ENCODE measurements at places on chromosomes 12 and 14.

DNA sequence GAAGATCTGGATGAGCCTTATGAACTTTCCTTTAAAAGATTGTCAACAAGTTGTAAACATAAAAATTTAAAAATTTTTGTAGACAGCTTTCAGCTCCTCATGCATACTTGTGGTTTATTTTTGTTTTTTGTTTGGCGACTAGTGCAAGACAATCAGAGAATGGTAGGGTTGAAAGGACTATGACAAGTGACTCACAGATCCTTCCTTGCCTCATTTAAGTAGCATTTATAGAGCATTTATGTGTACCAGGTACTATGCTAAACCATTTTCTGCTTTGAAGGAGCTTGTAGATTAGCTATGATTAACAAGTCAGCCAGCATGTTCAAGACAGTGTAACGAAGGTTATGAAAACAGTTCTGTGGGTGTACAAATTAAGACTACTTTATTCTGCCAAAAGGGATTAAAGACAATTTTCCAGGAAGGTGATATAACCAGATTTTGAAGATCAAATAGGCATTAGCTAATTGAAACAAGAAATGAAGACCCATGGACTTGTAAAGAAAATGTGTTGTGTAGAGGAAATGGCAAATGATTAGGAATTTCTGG lies 122.0 kb downstream of the PCNX1 start:
- DNase-seq = no peak

GRCh38 chr12:10158406-10158805 lies 13.5 kb downstream of the OLR1 start:
- no peak for DNase-seq

DNA sequence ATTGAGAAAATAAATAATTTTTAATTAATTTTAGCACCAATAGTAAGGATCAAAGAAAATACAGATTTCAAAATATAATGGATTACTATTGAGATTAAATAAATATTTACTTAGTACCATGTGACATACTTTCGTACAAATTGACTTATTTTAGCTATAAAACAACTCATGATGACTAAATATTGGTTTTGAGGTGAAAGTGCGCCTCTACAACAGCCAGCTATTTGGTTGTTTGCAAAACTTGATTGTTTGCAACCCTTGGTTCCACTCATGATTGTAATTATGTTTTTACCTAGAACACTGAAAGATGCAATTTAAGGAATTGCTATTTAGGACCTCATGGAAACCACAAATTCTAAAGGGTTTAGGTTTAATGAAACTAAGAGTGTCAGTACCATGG lies 51.9 kb upstream of the PPM1H start:
- no peak for DNase-seq

DNA sequence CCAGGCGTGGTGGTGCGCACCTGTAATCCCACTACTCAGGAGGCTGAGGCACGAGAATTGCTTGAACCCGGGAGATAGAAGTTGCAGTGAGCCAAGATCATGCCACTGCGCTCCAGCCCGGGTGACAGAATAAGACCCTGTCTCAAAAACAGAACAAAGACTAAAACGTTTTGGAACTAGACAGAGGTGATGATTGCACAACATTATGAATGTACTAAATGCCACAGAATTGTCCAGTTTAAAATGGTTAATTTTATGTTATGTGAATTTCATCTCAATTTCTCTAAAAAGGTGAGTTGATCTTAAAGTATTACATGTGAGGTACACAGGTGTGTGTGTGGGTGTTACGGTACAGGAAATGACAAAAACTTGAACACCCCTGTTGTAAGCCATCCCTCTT lies 16.5 kb downstream of the P2RX4 start:
- DNase-seq = no peak

- no peak for DNase-seq
Measured at GRCh38 chr14:95303552-95303951, 16.2 kb downstream of the CLMN start.

DNA sequence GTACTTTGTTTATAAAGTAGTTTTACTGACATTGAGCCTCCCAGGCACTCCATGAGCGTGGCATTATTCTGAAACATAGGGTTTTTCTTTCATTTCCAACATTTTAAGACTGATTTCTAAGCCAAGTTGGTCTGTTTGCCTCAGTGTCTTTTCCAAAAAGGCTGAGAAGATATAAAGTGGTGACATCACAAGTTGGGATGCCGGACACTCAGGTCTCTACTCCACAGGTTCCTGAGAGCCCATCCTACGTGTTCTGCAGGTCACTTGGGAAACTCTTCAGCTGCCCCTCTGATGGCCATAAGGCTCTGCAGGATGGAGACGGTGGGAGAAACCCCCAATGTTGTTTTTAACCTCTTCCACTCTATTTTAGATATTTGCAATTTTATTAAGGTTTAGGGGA lies 6.0 kb downstream of the RFX4 start:
- DNase-seq = no peak

GRCh38 chr12:82832096-82832495 lies 145.4 kb downstream of the TMTC2 start:
- DNase-seq = no peak

- no peak for DNase-seq
Measured at GRCh38 chr14:88599761-88600439, 37.1 kb downstream of the ZC3H14 start.

GRCh38 chr14:85421186-85421877 lies 108.6 kb upstream of the FLRT2 start:
- peak; percentile 86 for DNase-seq

DNA sequence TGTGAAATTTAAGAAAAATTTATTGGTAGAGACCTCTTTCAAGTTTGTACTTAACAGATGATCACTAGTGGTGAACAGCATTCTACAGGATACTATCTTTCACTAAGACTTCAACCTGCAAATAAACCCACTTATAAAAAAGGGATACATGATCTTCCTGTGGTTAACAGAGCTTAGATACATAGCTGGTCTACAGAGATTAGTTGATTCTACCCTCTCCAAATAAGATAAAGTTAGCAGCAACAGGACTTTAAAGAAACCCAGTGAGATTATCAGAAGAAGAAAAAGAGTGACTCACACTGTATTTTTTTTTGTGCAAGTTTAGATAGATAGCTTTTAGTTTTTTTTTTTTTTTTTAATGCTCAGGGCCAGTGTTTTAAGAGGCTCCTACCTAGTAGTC lies 34.5 kb downstream of the USP44 start:
- DNase-seq = peak; percentile 16

GRCh38 chr12:16272222-16272621 lies 5.3 kb downstream of the SLC15A5 start:
- no peak for DNase-seq

DNA sequence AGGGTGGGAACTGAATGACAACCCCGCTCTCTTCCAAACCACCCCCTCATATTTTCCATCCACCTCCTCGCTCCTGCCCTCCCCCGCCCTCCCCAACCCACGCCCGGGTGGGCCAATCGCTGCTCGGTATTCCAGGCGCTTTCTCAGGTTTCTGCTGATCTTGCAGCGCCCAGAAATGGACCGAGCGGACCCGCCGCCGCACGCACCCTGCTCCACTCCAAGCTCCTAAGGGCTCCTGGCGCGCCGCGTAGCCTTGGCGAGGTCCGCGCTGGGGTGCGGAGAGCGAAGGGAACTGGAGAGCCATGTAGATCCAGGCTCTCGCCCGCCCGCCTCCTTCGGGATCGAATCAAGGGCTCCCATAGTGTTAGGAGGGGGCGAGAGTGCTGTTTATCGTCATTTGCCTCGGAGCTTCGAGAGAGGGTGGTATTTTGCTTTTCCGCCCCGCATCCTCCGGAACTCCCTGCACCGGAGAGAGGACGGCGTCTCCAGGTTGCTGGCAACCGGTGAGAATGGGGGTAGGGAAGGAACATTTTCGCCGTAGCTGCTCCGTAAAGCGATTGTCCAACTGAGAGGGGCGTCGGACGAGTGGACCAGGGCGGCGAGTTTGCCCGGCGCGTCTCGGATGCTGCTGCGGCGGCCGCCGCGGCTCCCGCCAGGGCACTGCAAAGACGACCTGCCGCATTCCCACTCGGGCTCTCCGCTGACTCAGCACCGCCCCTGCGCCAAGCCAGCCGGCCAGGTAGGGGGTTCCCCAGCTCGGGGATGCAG lies at the start of gene KCNA1:
KCNA1 (plus strand) TSS at position 172 of the 768 bp plus-strand sequence. CDS start 1,474 bp downstream, outside the sequence.
- DNase-seq = peak; percentile 18

DNA sequence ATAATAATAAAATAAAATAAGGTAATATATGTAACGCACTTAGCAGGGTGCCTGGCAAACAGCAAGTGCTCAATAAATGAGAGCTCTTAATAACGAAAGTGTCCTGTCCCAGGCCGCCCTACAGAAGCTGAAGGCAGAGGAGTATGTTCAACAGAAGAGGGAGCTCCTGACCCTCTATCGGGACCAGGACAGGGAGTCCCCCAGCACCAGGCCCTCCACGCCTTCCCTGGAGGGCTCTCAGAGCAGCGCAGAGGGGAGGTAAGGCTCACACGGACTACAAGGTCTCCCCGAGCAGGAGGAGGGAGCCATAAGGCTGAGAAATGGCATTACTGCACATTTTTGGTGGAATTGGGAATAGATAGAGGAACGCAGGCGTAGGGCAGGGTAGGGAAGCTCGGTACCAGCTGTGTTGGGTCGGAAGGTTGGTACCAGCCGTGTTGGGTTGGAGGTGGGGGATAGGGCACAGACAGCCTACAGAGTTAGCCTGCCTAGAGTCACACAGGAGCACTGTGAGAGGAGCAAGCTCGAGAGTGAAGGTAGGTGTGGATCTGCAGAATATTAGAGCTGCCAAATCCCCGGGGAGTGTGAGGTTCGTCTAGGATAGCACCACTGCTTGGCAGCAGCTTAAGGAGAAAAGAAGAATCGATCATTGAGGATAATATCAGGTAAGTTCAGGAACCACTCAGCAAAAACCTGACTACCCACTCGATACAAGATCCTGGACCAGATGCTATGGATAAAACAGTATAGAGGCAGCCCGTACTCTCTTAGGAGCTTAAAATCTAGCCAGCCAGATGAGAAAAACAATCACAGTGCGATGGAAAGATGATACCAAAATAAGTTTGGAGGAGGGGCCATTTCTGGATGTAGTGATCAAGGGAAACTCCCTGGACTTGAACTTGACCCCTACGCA lies 15.3 kb downstream of the TNFRSF1A start:
- peak; percentile 43 for DNase-seq

DNA sequence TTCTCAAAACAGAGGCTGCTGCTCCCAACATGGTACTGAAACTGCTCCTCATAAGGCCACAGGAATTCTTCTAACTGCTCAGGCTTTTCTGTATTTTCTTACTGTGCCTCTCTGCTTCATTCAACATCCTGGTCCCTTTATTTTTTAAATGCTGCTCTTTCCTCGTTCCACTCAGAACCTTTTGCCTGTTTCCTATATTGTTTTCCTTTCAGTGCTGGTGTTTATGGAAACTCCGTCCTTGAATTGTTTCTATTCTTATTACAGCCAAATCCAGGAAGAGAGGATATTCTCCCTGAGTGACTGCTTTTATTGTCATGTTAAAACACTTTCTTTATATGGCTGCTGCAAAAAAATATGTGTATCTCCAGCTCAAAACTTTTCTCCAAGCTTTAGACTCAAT lies 173.0 kb upstream of the E2F7 start:
- no peak for DNase-seq

DNA sequence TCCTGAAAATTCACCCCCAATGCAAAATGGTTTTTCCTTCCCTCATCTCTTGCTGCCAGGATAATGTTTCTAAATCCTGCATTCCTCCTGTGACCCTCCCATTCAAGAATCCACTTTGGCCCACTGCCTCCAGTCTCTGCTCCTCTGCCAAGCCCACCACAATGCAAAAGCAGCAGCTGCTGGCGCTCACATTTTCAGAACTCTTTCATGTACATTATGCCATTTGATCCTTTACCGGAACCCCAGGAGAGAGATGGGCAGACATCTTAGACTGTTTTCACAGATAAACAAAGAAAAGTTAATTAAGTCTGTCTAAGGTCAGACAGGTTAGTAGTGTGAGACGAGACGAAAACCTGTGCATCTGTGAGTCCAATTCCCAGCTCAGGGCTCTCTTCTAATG lies 12.9 kb downstream of the LRIG3 start:
- DNase-seq = no peak

- no peak for DNase-seq
Measured at GRCh38 chr12:108594-108993, 42.0 kb downstream of the IQSEC3 start.

GRCh38 chr12:115774148-115774895 lies 503.2 kb downstream of the MED13L start:
- DNase-seq = peak; percentile 42

DNA sequence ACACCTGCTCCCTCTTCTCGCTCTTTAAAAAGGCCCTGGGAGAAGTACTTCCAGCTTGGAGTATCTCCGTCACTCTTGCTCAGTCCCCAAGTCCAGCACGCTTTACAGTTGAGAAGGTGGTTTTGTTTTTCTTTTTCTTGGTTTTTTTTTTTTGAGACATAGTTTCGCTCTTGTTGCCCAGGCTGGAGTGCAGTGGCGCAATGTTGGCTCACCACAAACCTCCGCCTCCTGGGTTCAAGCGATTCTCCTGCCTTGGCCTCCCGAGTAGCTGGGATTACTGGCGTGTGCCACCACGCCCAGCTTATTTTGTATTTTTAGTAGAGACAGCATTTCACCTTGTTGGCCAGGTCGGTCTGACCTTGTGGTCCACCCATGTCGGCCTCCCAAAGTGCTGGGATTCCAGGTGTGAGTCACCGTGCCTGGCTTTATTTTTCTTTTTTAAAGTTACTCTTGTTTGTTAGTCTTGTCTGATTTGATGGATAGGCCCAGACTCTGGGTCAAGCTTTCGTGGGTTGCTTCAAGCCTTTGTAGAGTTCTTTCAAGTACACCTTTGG lies 1.9 kb downstream of the TDRD9 start:
- DNase-seq = no peak

- no peak for DNase-seq
Measured at GRCh38 chr14:75515629-75515996, 6.7 kb upstream of the BATF start.

DNA sequence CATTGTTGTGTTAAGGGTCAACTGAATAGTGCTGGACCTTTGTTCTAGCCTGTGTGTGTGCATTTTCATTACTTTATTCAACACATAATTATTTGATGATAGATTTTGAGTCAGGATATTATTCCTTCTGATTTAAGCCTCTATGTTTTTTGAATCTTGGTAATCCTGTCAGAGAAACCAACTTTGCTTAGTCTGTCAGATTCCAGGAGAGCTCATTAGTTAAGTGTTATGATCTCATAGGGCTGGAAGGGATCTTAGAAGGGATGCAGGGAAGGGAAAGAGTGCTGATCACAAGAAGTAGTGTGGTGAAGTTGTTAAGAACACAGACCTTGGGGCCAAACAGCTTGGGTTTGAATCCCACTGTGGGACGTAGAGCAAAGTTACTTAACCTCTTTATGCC lies 52.9 kb downstream of the SCN8A start:
- DNase-seq = no peak

GRCh38 chr12:3542911-3543310 lies 51.9 kb downstream of the PRMT8 start:
- DNase-seq = no peak

GRCh38 chr12:105431537-105432100 lies 101.1 kb downstream of the C12orf75 start:
- no peak for DNase-seq

DNA sequence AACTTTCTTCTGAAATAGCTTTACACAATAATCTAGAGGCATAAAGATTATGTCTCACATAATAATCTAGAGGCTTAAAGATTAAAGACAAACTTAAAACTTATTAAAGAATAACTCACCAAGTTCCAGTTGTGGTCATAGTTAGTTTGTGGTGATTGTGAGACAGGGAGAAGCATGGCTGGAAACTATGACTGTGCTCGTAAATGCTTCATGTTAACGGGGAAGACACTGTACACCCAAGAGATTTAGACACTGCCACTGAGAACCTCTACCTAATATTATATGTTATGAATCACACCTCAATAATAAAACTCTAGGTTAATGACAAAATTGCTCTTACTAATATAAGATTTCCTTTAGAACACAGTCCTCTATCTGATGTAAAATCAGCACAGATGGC lies 541.6 kb downstream of the TMEM121 start:
- no peak for DNase-seq

GRCh38 chr14:90402016-90402415 lies 5.2 kb downstream of the CALM1 start:
- DNase-seq = no peak

Measured in large intestine (tissue), 12 donors.